ENCODE measurements at places on chromosomes 1 and 21. TPM values are rescaled to one million over a fixed set of nuclear protein-coding genes. Genes with fewer than 3 reads are reported as not detected.

DNA sequence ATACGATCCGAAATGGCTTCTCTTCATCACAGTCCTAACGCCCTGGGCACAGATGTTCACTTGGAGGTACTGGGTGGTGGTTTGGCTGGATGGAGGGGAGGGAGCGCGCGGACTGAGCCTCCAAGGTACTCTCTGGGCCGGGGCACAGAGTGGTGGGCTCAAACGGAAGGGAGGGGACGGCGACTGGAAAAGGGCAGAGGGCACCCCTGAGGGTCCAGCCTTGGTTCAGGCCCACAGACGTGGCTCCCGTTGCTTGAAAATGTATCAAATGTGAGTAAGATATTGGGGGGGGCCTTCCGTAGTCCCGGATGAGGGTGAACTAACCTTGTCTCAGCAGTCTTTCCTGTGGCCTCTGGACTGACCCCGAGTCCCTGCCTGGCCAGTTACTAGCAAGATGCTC lies 463 bp downstream of the IL12RB2 start:
- H3K4me1 ChIP-seq: peaks cover 11% of the 10 kb centered on the region
- DNase-seq: no peak
- H3K27ac ChIP-seq: no peak overlapping the region
- H3K27me3 ChIP-seq: peaks cover 12% of the 10 kb centered on the region
- H3K4me3 ChIP-seq: peak overlapping the region; percentile 70

GRCh38 chr1:160258177-160258798 lies 4.1 kb downstream of the DCAF8 start:
- no peak overlapping the region for H3K27ac ChIP-seq
- no peak overlapping the region for H3K4me3 ChIP-seq
- no peaks in the 10 kb centered on the region for H3K27me3 ChIP-seq
- H3K36me3 ChIP-seq: peaks cover 4% of the 10 kb centered on the region
- peaks cover 57% of the 10 kb centered on the region for H3K4me1 ChIP-seq

Gene ZFP69
- total RNA-seq: 2.7 TPM

- H3K4me3 ChIP-seq: no peak overlapping the region
- no peak for DNase-seq
- peaks cover 15% of the 10 kb centered on the region for H3K4me1 ChIP-seq
- H3K27ac ChIP-seq: no peak overlapping the region
- no peaks in the 10 kb centered on the region for H3K36me3 ChIP-seq
Observed at GRCh38 chr1:112877750-112878149, 78.2 kb downstream of the SLC16A1 start.

Gene WDR4
- total RNA-seq: 10.1 TPM

GRCh38 chr1:91997607-91998195 lies 32.1 kb upstream of the EPHX4 start:
- H3K4me1 ChIP-seq: no peaks in the 10 kb centered on the region
- DNase-seq: no peak
- no peak overlapping the region for H3K4me3 ChIP-seq
- H3K36me3 ChIP-seq: no peaks in the 10 kb centered on the region
- no peak overlapping the region for H3K27ac ChIP-seq

Gene LY9
- total RNA-seq: not detected

Gene TMEM82
- not detected for total RNA-seq

DNA sequence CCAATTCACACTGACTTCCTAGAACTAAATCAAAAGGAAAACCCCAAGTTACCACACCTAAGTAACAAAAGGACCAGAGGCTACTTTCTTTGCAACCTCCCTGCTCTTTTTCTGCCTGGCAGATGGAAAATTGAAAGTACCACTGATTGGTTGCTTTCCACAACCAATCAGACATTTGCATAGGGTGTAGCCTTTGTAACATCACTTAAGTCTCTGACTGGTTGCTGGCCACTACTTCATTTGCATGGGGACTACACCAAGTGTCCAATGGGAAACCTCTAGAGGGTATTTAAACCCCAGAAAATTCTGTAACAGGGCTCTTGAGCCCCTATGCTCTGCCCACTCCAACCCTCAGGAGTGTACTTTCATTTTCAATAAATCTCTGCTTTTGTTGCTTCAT lies 365.0 kb downstream of the LTN1 start:
- peaks cover 7% of the 10 kb centered on the region for H3K4me1 ChIP-seq
- H3K27me3 ChIP-seq: no peaks in the 10 kb centered on the region
- DNase-seq: no peak
- H3K4me3 ChIP-seq: no peak overlapping the region
- no peaks in the 10 kb centered on the region for H3K36me3 ChIP-seq

DNA sequence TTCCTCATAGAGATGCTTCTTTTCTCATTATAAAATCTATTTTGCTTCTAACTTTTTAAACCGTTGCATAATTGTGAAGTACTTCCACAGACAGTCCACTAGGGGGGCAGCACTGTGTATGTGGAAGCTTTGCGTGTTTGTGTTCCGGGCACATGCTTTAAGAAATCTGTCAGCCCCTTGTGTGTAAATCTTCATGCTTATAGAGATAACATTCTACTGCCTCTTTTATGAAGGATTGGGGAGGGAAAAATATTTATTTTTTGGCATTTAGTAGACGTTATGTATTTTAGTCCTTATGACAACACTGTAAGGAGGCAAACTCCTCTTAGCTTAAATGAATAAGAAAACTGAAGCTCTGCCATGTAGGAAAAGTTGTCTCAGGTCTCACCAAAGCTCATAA lies 157.3 kb upstream of the PTGFR start:
- no peaks in the 10 kb centered on the region for H3K4me1 ChIP-seq
- H3K27ac ChIP-seq: no peak overlapping the region
- no peak for DNase-seq
- no peaks in the 10 kb centered on the region for H3K27me3 ChIP-seq
- H3K4me3 ChIP-seq: no peak overlapping the region

DNA sequence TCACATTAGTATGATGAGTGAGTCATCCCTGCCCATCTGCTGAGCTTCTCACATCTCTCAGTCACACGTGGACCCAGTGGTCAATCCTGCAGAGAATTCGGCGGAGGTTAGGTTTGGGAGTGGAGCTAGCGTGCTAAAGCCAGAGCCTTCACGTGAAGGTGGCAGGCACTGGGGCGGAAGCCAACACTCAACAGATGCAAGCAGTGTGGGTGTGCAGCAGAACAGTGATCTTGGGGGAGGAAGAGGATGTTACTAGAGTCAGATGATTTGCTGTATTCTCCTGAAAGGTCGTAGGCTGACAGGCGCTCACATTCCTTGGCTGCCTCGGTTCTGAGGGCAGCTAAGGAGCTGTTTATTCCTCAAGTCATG lies 6.7 kb downstream of the C1orf115 start:
- peaks cover 4% of the 10 kb centered on the region for H3K4me1 ChIP-seq
- H3K27me3 ChIP-seq: no peaks in the 10 kb centered on the region
- no peak for DNase-seq
- no peak overlapping the region for H3K27ac ChIP-seq
- peaks cover 3% of the 10 kb centered on the region for H3K36me3 ChIP-seq

Gene STIL
- 3.9 TPM for total RNA-seq

GRCh38 chr1:229156872-229157271 lies 114.0 kb upstream of the RAB4A start:
- DNase-seq: no peak
- no peak overlapping the region for H3K27ac ChIP-seq
- H3K27me3 ChIP-seq: no peaks in the 10 kb centered on the region
- no peaks in the 10 kb centered on the region for H3K4me1 ChIP-seq

GRCh38 chr1:116808848-116809508 lies 54.7 kb downstream of the CD2 start:
- H3K27ac ChIP-seq: peak overlapping the region; percentile 79
- H3K4me1 ChIP-seq: peaks cover 22% of the 10 kb centered on the region
- H3K4me3 ChIP-seq: no peak overlapping the region
- DNase-seq: no peak

DNA sequence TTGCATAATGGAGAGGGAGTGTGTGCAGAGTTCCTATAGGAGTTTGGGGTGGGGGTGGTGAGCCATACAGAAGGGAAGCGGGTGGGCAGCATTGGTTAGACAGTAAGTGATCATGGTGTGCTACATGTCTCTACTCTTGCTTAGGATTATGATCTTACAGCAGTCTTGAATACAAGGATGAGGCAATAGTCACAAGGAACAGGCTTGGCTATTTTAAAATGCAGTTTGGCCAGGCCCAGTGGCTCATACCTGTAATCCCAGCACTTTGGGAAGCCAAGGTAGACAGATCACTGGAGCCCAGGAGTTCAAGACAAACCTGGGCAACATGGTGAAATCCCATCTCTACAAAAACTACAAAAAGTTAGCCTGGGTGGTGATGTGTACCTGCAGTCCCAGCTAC lies 12.3 kb downstream of the MYOC start:
- no peak overlapping the region for H3K4me3 ChIP-seq
- H3K4me1 ChIP-seq: peaks cover 8% of the 10 kb centered on the region
- H3K27me3 ChIP-seq: no peaks in the 10 kb centered on the region
- no peaks in the 10 kb centered on the region for H3K36me3 ChIP-seq
- no peak overlapping the region for H3K27ac ChIP-seq
- DNase-seq: no peak

DNA sequence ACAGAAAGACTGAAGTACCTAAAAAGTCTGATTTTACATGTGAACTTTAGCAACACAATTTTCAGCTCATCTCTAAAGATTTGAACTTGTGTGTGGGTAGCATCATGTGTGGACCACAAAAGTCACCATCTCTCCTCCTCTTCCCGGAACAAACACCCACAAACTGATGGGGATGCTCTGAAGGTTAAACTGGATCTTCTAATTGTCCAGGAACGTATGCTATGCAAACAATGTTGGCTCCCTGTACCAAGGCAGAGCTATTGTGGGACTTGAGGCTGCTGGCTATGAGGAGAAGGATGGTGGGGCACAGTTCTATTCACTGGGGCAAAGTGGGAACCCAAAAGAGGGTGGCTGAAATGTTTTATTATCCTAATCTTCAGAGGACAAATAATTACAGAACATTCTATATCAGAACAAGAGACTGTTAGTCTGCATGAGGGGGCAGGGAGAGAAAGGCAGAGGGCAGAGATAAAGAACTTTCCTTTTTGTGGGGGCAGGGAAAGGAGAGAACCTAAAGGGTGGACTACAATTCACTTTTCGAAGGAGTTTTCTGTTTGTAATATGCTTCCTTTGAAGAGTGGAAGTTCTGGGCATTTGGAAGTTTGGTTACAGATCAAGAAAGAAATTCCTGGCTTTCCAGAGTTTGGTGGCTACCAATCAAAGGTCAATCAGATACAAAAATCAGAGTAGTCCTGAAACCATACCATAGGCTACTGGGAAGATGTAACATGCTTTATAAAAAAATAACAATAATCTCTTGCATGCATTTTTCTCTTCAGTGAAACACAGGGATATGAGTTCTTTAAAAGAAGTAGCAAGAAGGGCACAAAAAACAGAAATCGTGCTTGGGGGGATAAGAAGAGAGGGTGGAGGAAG lies 62.9 kb downstream of the GADD45A start:
- no peaks in the 10 kb centered on the region for H3K27me3 ChIP-seq
- no peak for DNase-seq
- H3K27ac ChIP-seq: peak overlapping the region; percentile 89

DNA sequence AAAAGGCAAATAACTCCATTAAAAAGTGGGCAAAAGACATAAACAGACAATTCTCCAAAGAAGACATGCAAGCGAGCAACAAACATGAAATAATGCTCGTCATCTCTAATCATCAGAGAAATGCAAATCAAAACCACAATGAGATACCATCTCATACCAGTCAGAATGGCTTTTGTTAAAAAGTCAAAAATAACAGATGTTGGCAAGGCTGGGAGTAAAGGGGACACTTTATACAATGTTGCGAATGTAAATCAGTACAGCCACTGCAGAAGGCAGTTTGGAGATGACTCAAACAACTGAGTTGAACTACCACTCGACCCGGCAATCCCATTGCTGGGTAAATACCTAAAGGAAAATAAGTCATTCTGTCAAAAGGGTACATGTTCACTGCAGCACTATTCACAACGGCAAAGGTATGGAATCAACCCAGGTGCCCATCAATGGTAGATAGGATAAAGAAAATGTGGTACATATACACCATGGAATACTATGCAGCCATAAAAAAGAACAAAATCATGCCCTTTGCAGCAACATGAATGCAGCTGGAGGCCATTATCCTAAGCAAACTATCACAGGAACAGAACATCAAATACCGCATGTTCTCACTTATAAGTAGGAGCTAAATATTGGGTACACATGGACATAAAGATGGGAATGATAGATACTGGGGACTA lies 25.9 kb downstream of the TSPAN2 start:
- H3K27ac ChIP-seq: peak overlapping the region; percentile 36
- no peaks in the 10 kb centered on the region for H3K27me3 ChIP-seq
- peaks cover 23% of the 10 kb centered on the region for H3K4me1 ChIP-seq

GRCh38 chr1:229092377-229093237 lies 178.3 kb upstream of the RAB4A start:
- H3K27ac ChIP-seq: peak overlapping the region; percentile 59
- H3K4me1 ChIP-seq: peaks cover 34% of the 10 kb centered on the region
- H3K27me3 ChIP-seq: no peaks in the 10 kb centered on the region
- no peak overlapping the region for H3K4me3 ChIP-seq
- no peak for DNase-seq
- H3K36me3 ChIP-seq: no peaks in the 10 kb centered on the region

- DNase-seq: no peak
- H3K27ac ChIP-seq: no peak overlapping the region
- H3K4me1 ChIP-seq: no peaks in the 10 kb centered on the region
- no peaks in the 10 kb centered on the region for H3K27me3 ChIP-seq
Observed at GRCh38 chr21:28762357-28762735, 230.3 kb downstream of the LTN1 start.

GRCh38 chr21:31837618-31838390 lies 35.0 kb upstream of the HUNK start:
- H3K27me3 ChIP-seq: no peaks in the 10 kb centered on the region
- H3K27ac ChIP-seq: no peak overlapping the region
- no peak overlapping the region for H3K4me3 ChIP-seq
- no peaks in the 10 kb centered on the region for H3K36me3 ChIP-seq

- H3K27me3 ChIP-seq: no peaks in the 10 kb centered on the region
- no peak for DNase-seq
- no peaks in the 10 kb centered on the region for H3K4me1 ChIP-seq
- no peak overlapping the region for H3K27ac ChIP-seq
- no peaks in the 10 kb centered on the region for H3K36me3 ChIP-seq
- no peak overlapping the region for H3K4me3 ChIP-seq
Observed at GRCh38 chr1:84584126-84584525, 9.9 kb upstream of the CTBS start.

GRCh38 chr1:171909711-171910110 lies 68.4 kb downstream of the DNM3 start:
- H3K27me3 ChIP-seq: no peaks in the 10 kb centered on the region
- DNase-seq: no peak
- no peak overlapping the region for H3K27ac ChIP-seq

DNA sequence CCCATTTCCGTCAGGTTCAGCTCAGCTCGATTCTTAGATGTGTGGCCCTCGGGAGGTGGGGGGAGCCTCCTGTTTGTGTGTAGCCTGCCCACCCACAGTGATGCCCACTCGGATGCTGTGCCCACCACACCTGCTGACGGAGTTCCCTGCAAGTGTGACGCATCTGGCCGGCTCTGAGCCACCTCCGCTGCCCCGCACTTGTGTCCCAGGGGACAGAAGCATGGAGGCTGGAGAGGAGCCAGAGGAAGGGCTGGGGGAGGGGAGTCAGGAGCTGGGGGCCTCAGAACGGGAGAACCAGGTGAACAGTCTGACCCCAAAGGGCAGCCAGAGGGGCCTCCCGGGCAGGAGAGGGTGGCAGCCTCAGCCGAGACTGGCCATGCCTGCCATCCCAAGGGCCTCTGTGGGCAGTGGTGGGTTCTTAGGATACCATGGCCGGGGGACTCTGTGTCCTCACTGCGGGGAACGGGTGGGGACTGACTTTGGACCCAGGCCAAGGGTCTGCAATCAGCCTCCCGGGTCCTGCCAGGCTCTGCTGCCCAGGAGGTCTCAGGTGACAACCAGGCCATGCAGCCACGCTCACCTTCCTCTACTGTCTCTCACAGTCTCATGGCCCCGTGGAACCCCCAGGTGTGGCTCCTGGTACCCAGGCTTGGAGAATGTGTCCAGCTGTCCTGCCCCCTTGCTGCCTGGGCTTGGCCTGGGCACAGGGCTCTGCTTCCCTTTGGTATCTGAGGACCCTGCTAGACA lies 267.2 kb upstream of the VAMP3 start:
- H3K27me3 ChIP-seq: no peaks in the 10 kb centered on the region
- DNase-seq: no peak
- no peaks in the 10 kb centered on the region for H3K36me3 ChIP-seq

Data from suprapubic skin (tissue), 4 donors.